ENCODE measurements at places on chromosomes 2 and 18.

DNA sequence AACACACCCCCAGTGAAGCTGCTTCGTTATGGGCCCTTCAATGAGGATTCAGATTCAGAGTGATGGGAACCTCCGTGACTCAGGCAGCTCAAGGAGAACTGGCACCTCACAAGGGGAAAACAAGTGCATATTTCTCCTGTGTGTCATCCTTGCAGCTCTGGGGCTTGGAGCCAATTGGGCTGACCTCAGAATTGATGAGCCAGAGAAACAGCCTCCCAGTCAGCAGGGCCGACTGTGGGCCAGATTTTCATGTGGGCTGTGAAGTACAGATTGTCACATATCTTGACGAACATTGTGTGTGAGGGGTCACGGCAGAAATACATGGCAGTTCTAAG, 189.6 kb upstream of the SP5 start:
- no peak for DNase-seq

GRCh38 chr2:54189539-54189938, 66.5 kb downstream of the TSPYL6 start:
- no peak for DNase-seq

GRCh38 chr18:10476338-10476791, 21.9 kb downstream of the APCDD1 start:
- no peak for DNase-seq

- DNase-seq: no peak
Measured at GRCh38 chr2:41965173-41965908, 82.5 kb upstream of the PKDCC start.

GRCh38 chr2:115524452-115524851, 1082.0 kb downstream of the DPP10 start:
- no peak for DNase-seq

- DNase-seq: no peak
Measured at GRCh38 chr2:208228476-208228875, 26.4 kb downstream of the IDH1 start.

DNA sequence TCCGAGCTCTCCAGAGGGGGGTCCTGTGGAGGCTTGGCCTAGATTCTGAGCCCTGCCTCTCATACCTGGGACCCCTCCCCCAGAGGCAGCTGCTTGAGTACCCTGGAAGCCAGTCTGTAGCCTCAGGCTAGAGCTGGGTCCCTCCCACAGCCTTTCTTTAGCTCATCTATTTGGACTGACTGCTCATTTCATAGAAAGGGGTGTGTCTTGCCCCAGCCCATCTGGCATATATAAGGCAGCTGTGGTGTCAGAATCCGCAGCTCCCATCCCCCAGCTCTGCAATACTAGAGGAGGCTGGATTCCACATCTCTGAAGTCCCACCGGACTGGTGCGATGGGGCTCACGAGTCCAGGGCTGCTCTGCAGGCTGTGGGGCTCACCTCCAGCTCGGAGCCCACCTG, 26.1 kb downstream of the MPHOSPH10 start:
- no peak for DNase-seq

DNA sequence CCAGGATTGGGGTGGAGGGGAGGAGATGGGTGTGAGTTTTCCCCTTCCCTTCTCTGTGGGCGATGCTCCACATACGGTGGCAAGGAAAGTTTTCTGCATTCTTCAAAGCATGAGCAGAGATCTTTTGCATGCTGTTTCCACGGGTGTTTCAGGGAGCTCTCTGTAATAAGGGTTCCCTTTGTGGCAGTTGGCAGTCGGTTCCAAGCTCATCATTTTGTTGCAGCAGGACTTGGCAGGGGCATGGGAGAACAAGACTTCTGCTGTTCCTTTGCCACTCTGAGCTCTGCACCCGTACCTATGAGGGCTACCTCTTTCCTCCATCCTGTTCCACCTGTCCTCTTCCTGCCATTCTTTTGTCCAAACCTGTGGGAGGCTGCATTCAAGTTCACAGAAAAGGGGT, 71.3 kb upstream of the SPRED2 start:
- no peak for DNase-seq

DNA sequence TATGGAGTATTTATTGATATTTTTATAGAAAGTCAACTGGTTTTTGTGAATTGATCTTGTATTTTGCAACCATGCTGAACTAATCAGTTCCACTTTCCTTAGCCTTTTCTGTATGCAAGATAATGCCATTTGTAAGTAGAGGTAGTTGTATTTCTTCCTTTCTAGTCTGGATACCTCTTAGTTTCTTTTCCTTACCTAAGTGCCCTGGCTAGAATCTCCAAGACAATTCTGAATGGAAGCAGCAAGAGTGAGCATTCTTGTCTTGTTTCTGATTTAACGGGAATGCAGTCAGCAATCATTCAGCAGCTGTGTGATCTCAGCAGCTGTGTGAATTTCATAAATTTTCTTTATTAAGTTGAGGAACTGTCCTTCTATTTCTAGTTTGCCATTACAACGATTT, 73.4 kb downstream of the NRXN1 start:
- no peak for DNase-seq

- DNase-seq: peak; percentile 26
Measured at GRCh38 chr18:26133652-26134051, at the start of gene PSMA8. PSMA8 (plus strand) TSS chr18:26133869; CDS start chr18:26133966, 97 bp downstream.

DNA sequence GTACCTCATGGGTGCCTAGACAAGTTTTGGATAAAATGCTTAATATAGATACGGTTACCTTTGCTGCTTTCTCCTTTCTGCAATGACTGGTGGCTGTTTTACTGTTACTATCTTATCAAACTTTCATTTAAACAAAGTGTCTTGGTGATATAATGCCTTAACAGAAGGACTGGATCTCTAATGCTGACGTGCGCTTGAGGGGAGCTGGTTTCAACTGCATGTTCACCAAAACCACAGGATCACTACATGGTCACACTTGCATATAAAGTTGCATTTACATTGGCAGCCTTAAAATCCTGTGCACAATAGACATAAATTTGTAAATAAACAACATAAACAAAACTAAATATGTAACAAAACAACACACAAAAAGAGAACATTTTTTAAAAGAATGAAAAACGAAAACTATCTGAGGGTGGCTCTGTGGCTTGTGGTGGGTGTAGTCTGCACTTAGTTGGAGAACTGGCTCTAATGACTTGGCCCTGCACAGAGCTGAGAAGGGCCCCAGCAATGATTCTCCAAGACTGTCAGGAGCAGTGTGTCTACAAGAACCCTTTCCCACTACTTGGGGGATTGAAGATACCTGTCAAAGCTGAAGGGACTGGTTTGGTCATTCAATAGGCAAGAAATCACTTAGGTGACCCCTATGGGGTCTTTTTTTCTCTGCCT, 135.5 kb downstream of the UXS1 start:
- DNase-seq: no peak

DNA sequence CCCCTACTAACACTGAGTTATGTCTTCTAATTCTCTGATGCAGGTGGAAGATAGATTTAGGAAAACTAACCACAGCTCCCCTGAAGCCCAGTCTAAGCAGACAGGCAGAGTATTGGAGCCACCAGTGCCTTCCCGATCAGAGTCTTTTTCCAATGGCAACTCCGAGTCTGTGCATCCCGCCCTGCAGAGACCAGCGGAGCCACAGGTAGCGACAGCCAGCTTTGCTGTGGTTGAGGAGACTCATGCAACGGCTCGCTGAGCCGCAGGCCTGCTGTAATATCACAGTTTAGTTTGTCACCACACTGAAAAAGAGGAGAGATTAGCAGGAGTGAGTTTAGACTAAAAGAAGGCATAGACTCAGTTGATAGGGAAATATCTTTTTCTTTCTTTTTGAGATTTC, 131.0 kb upstream of the IL1R2 start:
- DNase-seq: no peak

DNA sequence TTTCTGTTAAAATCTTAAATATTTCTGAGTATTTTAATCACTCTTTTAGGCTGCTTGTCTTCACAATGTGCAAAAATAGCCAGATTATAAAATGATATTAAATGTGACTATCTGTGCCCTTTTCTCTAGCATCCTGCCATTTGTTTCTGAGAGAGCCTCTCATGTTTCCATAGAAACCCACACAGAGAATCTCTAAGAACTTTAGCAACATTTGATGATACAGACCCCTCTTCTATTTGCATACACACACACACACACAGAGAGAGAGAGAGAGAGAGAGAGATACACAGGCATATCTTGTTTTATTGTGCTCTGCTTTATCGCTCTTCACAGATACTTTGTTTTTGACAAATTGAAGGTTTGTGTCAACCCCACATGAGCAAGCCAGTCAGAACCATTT, 134.5 kb upstream of the DDX18 start:
- no peak for DNase-seq

GRCh38 chr2:56088411-56088810, 95.4 kb upstream of the CCDC85A start:
- no peak for DNase-seq

- no peak for DNase-seq
Measured at GRCh38 chr2:39023649-39024048, 97.2 kb downstream of the SOS1 start.

GRCh38 chr2:97754690-97755346, 41.4 kb downstream of the ZAP70 start:
- no peak for DNase-seq

GRCh38 chr2:86031151-86031550, 74.5 kb downstream of the POLR1A start:
- DNase-seq: no peak

- DNase-seq: no peak
Measured at GRCh38 chr2:232240906-232241305, 137.6 kb upstream of the ALPP start.

- no peak for DNase-seq
Measured at GRCh38 chr2:131154647-131155046, 49.5 kb downstream of the PLEKHB2 start.

DNA sequence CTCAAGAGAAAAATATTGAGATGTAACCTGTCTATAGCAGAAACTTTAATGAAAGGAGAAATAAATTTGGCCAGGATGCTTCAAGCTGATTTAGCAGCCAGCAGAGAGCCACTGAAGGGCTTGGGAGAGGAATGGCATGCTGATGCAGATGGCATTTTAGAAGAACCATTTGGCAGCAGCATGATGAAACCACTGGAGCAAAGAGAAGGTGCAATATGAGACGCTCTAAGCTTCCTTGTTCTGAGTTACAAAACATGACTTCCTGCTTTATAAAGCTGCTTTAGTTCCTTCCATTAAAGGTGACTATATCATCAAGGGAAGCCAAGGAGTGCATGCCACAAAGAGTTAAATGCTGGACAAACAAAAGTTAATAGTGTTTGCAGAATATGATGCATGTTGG, 189.7 kb downstream of the PID1 start:
- no peak for DNase-seq

DNA sequence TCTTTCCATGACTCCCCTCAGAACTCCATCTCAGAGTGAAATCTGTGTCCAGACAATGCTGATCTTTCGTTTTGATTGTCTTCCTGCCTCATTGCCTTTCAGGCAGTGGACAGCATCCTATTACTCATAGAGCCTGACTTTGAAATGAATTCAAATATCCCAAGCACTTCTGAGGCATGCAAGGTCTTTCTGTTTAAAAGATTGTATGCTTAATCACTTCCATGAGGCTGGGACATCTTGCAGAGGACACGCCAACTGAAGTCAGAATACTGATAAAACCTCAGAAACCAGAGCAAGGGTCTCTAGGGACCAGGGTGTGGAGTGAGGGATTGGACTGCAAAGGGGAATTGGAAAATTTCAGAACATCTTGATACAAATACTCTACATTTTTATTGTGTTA, 836.5 kb upstream of the ID2 start:
- no peak for DNase-seq

- no peak for DNase-seq
Measured at GRCh38 chr2:73297151-73297559, 3.8 kb upstream of the EGR4 start.
